Right ventricle myocardium inferior (tissue), 1 donor: ENCODE measurements at places on chromosomes 5 and 9.

GRCh38 chr9:34037626-34038025 lies 11.1 kb downstream of the UBAP2 start:
- no peak for DNase-seq

DNA sequence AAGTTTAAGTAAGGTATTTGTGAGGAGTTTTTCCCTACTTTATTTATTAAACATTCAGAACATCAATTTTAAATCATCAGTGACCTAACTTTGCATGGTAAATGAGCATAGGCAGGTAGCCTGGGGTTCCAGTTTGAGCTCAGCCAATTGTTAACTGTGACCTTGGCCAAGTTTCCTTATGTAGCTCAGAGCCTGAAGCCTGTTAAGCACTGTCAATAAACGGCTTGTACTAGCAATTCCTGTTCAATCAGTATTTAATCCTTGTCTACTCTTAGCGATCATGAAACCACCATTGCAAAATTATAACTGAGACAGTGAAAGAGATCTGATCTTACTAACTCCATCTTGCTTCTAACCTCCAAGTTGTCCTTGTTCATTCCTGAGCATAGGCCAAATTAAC lies 4.7 kb upstream of the SOWAHA start:
- DNase-seq, result no peak

DNA sequence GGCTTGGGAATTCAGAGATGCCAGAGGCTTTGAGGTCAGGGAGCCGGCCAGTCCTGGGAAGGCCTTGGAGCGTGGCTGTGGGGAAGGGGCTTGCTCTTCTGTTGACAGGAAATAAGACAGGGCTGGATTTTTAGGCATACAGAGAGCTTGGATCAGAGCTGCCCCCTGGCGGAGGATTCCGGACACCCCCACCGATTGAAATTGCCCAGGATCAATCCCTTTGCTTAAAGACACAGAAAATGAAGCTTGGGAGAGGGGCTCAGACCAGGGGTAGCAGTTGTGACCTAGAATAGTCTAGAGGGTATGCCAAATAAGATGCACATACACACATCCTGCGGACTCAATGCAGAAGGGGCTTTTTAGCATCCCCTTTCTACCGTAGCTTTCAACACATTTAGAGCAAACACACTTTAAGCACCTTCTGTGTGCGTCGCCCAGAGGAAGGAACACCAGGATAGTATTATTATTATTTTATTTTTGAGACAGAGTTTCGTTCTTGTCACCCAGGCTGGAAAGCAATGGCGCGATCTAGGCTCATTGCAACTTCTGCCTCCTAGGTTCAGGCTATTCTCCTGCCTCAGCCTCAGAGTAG lies 1.7 kb upstream of the NTMT1 start:
- DNase-seq, result no peak

DNA sequence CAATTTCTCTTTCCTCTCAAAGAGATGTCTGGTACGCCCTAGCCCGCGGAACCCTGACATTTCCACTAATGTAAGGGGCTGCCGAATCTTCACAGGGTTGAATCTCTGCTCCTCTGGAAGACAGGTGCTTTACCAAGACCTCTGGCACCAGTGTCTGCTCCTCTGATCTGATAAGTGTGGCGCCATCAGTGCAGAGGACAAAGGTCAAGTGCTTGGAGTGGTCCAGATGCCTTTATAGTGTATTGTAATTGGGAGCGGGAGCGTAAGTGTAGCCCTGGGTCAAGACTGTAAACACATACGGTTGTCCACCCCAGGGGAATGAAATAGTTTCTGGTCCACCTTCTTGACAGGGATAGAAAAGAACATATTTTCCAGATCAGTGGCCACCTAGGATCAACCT lies 17.7 kb downstream of the ADAMTSL2 start:
- no peak for DNase-seq

- peak; percentile 95 for DNase-seq
Observed at GRCh38 chr5:8457187-8458037, 588.5 kb downstream of the MTRR start.

DNA sequence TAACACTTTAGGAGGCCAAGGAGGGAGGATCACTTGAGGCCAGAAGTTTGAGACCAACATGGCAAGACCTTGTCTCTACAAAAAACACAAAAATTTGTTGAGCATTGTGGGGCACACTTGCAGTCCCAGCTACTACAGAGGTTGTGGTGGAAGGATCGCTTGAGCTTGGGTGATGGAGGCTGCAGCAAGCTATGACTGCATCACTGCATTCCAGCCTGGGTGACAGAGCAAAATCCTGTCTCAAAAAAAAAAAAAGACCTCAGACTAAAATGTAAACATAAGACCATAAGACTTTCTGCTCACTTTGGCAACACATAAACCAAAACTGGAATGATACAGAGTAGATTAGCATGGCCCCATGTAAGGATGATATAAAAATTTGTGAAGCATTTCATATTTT lies 24.6 kb upstream of the NANS start:
- no peak for DNase-seq

DNA sequence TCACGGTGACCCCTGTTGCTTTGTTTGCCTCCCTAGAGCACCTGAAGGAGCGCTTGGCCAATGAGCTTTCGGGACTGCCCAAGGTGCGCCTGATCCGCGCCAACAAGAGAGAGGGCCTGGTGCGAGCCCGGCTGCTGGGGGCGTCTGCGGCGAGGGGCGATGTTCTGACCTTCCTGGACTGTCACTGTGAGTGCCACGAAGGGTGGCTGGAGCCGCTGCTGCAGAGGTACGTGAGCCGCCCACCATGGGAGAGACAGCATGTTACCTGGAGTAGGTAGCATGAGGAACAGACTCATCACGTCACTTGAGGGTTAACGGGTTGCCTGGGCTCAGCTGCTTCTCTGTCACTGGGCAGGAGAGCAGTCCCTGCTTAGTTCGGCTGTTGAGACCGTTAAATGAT lies 19.2 kb downstream of the GALNT12 start:
- DNase-seq, result no peak

DNA sequence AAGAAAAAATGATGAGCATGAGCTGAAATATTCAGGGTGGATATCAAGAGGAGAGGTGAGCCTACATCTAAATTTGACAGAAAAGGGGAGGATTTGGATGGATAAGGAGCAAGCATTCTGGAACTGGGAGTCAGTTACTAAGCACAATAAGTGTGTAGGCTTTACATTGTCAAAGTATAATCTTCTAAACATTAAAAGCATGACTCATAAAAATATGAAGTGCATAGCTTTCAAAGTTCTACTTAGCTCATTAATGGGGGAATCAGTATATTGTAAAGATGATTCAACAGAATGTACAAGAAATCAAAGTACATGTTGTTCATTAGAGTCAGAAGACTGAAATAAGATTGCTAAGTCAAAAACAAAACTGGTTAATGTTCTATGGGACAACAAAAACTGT lies 248.0 kb upstream of the GAS1 start:
- DNase-seq, result no peak

DNA sequence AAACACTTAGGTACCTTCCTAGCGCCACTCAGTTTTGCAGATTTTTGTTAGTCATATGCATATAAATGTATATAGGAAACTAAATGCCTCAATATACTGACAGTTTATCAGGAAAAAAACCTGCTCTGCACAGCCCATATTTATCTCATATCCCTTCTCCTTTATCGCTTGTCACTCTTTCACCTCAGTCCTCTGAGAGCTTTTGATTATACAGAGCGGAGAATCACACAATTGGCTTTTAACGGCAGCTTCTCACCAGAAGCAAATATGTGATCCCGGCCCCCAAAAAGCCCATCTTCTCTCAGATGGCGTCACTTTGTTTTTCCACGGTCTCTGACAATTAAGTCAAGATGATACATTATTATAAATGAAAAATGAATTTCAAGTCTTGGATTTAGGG lies 362.6 kb downstream of the DNAH5 start:
- no peak for DNase-seq

- DNase-seq, result no peak
Observed at GRCh38 chr9:7967093-7967827, 167.7 kb upstream of the DMAC1 start.

- DNase-seq, result no peak
Observed at GRCh38 chr9:18061856-18062255, 412.1 kb upstream of the ADAMTSL1 start.

DNA sequence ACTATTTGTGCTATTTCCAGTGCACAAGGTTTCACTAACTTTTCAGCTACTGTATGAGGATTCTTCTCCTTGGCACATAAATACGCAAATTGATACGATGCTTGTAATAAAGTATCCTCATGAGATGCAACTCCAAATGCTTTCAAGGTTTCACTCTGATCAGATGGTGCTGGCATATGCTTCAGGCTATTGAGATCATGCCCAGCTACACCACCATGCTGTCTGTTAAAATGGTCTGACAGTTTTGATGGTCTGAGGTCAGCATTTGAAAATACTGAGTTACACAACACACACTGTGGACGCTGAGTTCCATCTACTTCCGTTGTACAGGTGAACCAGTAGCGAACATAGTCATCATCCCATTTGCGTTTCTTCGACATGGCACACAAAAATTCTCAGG lies 4.7 kb downstream of the FAM200C start:
- no peak for DNase-seq

- DNase-seq, result no peak
Observed at GRCh38 chr5:166262395-166262794, 2029.0 kb upstream of the WWC1 start.

- DNase-seq, result no peak
Observed at GRCh38 chr9:114621975-114622609, 11.0 kb downstream of the TMEM268 start.

DNA sequence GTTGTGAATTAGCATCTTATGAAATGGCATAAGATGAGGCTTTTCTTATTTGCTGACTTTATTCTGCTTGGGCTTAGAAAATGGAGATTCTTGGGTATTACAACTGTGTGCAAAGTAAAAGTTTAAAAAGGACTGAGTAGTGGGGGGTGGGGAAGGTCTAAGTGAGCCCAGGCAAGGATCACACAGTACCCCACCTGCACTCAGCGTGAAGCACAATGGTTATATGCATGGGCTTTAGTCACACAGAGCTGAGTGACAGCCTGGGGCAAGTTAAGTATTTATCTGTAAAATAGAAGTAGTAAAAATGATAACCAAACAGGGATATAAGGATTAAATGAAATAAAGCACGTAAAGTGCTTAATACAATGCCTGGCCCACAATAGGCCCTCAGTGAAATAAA lies 247.4 kb downstream of the FAM114A2 start:
- DNase-seq, result no peak

- no peak for DNase-seq
Observed at GRCh38 chr5:32482193-32482592, 37.7 kb upstream of the ZFR start.

DNA sequence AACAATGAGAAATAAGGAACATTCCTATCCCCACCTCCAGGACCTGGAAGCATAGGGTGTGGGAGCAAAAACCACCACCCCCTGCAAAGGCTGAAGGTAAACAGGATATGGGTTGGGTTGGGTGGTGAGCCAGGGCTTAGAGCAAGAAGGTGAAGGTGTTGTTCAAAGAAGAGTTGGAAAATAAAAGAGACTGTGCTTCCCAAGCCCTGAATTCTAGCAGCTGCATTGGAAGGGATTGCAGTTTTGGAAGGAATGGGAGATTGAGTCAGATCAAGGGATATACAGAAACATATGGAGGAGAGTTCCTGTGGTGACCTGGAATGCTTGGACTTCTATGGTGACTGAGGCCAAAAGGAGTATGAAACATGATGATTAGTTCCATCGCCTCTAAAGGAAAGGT lies 24.7 kb upstream of the MTAP start:
- DNase-seq, result no peak

DNA sequence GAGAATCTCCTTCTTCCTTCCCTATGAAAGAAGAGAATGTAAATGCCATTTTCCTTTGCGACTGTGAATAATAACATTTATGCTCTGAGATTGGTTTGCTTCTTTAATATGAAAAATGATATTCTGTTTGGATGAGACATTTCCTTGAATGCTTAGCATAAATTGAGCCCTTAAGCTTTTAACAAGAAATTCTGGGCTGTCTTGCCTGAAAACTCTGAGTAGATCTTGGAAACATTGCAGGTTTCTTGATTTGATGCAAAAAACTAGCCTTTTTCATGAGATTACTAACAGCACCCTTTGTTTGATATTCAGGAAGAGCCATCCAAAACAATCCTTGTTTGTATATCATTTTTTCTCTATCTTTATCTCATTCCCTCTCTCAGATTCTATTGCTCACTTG lies 272.5 kb downstream of the TMEM38B start:
- no peak for DNase-seq

GRCh38 chr5:76341651-76342334 lies 61.3 kb upstream of the IQGAP2 start:
- no peak for DNase-seq

GRCh38 chr9:97237951-97238889 lies 69.2 kb upstream of the CCDC180 start:
- DNase-seq, result peak; percentile 88

GRCh38 chr5:176719113-176719739 lies 71.9 kb downstream of the TSPAN17 start:
- DNase-seq, result peak; percentile 61

DNA sequence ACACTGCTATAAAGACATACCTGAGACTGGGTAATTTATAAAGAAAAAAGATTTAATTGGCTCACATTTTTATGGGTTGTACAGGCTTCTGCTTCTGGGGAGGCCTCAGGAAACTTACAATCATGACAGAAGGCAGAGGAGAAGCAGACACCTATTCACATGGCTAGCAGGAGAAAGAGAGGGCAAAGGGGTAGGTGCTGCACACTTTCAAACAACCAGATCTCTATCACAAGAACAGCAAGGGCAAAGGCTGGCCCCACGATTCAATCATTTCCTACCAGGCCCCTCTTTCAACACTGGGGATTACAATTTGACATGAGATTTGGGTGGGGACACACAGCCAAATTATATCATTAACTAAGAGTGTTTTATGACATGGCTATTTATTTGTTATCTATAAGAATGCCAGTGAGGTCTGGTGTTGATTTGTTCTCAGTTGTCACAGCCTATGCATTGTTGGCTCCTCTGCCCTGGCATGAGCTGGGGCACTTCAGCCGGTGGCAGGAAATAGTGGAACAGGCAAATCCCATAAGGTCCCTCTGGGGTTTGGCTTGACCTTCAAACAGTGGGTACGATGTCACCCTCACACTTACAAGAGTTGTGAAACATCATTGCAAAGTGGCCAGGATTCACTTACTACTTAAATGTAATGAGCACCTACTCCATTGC lies 44.1 kb downstream of the SPARC start:
- no peak for DNase-seq

- DNase-seq, result no peak
Observed at GRCh38 chr5:41371738-41372137, 138.7 kb downstream of the PLCXD3 start.

DNA sequence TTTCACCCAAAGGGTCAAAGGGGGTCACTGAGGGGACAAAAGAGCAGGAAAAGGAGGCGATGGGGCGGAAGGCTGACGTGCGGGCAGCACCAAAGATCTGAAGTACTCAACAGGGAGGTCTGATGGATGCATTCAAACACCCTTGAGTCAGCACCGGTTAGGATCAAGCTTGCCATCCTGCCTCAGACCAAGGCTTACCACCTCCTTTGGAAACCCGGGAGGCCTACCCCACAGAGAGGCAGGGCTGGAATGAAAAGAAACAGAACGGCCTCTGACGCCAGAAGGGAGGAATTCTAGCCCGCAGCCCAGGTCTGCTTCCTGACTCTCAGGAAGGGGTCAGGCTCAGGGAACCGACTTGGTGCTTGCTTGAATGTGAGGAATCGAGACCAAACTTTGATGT lies 125.6 kb downstream of the PAPPA start:
- DNase-seq, result no peak
